Activated CD4-positive, alpha-beta T cell treated with anti-CD3 and anti-CD28 coated beads, Interleukin-2, amount 10 ng/mL, durations not matched to agents 7 days and 5 days (primary cell): ENCODE measurements at places on chromosomes 5 and 9.

- no peak for DNase-seq
These were observed 160.9 kb upstream of the PIK3R1 start for GRCh38 chr5:68054638-68055037.

GRCh38 chr5:82058710-82059109 is 86.9 kb downstream of the ATG10 start:
- DNase-seq: no peak

DNA sequence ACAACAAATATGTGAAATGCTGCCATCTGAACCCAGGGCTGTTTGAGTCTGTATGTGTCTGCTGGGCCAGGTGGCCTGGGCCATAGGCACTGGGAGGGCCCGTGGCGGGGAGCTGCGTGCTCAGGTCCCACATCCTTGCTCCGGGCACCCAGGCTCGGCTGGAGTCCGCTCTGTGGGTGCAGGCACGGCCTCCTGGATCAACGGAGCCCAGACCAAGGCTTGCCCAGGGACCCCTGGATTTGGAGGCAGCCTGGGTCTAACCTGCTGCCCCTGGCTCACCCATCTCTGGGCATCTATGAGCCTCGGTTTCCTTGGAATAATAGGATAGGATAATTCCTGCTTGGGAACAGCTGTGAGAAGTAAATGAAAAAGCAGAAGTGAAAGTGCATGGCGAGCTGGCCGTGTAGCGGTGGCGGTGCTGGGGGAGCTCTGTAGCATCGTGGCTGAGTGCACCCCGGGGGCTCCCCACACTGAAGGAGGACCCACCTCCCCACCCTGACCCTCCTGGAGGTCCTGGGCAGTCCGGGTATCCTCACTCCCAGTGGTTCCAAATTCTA is 1.2 kb downstream of the CDHR2 start:
- no peak for DNase-seq

GRCh38 chr5:1897386-1897785 is 14.7 kb upstream of the IRX4 start:
- DNase-seq: no peak

- DNase-seq: no peak
These were observed 1251.4 kb upstream of the CDH6 start for GRCh38 chr5:29942089-29942488.

- no peak for DNase-seq
These were observed 157.2 kb downstream of the EFNA5 start for GRCh38 chr5:107513337-107514085.

DNA sequence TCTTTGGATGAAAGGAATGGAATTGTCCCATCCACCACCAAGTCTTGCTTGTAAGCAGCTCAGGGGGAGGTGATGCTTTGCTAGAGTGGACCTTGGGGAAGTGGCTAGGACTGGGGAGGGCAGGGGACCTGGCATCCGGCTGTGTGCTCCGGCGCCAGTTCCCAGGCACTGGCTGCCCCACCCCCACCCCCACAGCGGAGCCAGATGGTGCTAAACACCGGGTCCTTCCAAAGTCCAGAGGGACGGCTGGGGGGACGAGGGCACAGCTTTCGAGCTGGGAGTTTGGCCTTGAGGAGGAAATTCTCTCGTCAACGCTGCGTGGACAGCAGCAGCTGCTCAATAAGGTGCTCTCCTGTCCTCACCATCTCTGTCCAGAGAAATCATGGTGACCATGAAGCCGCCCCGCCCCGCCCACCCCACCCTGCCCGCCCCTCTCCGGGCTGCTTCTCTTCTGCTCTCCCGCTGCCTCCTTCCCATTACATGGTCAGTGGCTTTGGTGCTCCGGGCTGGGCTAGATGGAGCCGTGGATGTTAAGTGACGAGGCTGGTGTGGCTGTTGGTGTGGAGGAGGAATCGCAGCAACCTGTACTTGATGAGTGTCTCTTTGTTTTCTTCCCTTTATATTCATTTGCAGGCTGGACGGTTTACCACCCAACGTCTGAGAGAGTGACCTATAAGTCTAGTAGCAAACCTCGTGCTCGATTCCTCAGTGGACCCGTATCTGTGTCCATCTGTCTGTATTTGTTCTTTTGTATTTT is 115.7 kb downstream of the WNK2 start:
- no peak for DNase-seq

GRCh38 chr5:154768207-154768606 is 13.0 kb downstream of the LARP1 start:
- DNase-seq: no peak

DNA sequence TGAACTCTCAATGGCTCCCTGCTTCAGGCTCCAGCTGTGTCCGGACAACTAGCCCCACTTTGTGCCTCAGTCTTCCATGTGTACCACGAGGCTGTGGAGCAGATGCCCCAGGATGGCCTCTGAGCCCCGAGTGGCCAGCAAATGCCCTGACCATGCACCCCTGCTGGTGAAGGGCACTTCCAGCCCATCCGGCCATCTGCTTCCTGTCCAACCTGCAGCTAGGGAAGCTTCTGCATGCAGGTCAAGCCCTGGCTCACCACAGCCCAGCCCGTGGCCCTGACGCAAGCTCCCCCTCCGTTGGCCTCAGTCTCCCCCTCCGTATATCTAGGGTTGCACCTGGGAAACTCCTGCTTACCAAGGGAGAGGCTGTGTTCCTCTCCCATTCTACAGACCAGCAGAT is 4.8 kb downstream of the NINJ1 start:
- no peak for DNase-seq

DNA sequence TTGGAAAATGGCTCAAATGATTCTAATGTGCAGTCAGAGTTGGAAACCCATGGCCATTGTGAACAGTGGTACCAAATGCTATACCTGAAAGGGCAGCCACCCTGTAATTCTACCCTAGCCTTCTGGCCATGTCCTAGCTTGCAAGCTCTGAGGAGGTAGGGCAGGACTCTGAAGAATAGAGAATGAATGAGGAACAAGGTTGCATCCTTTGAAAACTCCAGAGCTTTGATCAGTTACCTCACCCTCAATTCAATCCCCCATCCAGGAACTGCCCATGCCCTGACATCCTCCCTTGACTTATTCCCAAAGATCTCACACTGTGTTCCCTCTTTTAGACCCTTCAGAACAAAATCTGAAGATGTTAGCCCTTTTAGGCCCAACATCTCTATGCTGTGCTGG is 17.8 kb upstream of the ERMP1 start:
- DNase-seq: no peak
